T follicular helper cell (primary cell): ENCODE measurements at places on chromosomes 1 and 21.

GRCh38 chr1:158071138-158071537 is 77.7 kb downstream of the KIRREL1 start:
- DNase-seq, result no peak

GRCh38 chr1:115286431-115287205 is 51.4 kb downstream of the NGF start:
- DNase-seq, result no peak

DNA sequence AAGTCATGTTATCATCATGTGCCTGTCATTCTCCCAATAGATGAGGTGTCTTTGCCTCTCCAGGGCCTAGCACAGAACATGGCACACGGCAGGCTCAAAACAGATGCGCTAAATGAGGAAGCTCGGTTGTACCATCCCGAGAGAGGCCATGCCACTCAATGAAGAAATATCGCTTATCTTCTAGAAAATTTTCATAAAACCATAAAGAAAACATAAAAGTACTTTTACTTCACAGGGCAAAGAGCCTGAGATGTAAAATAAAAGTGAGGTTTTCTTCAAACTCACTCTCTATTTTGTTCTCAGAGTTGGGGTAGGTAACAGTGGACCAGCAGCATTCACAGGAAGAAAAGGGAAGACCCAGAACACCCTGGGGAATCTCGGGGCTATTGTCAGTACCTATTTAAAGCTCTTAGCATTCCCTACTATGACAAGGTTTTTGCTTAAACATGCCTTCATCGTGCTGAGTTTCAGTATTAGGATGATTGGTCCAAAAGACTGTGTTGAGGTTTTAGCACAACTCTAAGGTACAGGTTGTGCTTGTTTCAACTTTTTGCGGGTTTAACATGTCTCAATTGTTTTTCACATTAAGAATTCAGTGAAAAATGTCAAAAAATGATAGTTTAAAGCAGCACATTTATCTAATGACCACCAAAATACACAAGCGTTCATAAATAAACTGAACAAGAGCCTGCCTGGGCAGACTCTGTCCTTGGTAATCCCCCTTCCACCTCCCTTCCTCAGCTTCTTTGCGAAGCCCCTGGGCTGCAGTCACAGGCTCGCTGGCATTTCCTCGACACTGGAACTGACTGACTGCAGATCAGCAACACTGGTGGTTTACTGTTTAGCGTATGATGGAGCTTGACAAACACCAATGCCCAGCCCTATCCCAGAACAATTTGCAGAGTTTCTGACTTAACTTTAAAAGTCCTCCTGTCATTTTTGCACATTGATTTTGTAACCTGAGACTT is 55.6 kb downstream of the COQ8A start:
- DNase-seq, result no peak

- no peak for DNase-seq
Measured at GRCh38 chr1:227411066-227411465, 92.8 kb upstream of the CDC42BPA start.

- DNase-seq, result no peak
Measured at GRCh38 chr1:155651861-155652661, 36.5 kb downstream of the YY1AP1 start.

DNA sequence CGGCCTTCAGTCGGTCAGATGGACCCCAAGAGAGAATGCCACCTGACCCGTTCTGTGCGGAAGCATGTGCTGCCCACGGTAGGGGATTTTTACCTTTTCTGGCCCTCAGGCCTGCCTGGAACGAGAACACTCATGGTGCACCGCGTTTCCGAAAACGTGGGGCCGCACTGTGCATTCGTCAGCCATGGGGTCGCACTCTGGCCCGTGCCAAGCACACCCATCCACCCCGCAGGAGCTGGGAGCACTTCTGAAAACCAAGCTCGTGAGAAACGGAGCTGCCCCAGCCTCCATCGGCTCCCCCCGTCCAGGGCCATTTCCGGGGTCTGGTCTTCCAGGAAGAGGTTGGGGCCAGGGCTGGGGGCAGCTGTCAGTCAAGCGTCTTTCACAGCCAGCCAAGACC is 72.8 kb downstream of the PRDM16 start:
- no peak for DNase-seq

- no peak for DNase-seq
Measured at GRCh38 chr1:76176000-76176399, 101.5 kb downstream of the ST6GALNAC3 start.

DNA sequence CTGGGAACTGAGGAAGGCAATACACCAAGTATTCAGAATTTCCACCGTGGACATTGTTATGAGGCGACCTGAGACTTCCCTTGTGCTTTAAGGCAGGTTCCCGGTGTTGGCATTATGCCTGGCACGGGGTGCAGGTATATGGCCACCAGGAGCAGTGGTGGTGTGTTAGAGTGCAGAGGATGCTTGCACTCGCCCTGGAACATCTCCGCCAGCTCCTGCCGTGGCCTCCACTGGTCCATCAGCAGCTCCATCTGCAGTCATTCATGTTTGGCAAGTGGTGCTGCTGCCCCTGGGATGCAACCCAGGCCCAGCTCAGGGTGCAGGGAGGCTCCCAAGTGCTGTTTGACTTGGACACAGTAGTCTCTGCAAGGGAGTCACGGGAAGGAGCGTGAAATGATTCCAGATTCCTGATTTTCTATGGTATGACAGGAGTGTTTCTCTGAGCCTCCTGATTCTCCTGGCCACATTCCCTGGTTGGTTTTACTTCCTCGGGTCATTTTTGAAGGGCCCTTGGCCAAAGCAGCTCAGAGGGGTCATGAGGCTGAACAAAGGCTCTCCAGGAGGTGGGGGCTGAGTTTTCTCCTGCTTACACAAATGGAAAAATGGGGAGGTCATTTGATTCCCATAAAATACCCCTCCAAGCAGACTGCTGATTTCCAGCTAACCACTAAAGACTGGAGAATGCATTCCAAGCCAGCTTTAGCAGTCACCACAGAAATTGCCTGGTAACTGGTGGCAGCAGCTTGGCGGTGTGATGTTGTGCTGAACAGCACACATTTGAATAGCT is 60.4 kb upstream of the PSEN2 start:
- DNase-seq, result no peak

DNA sequence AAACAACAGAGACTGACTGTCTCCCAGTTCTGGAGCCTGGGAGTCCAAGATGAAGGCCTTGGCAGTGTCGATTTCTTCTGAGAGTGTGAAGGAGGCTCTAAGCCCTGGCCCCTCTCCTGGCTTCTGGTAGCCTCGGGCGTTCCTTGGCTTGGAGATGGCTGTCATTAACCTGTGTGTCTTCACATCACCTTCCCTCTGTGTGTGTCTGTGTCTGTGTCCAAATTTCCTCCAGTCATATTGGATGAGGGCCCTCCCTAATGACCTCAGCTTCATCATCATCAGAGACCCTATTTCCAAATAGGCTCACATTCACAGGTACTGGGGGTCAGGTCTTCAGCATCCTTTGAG is 138.3 kb downstream of the TOMM20 start:
- no peak for DNase-seq

DNA sequence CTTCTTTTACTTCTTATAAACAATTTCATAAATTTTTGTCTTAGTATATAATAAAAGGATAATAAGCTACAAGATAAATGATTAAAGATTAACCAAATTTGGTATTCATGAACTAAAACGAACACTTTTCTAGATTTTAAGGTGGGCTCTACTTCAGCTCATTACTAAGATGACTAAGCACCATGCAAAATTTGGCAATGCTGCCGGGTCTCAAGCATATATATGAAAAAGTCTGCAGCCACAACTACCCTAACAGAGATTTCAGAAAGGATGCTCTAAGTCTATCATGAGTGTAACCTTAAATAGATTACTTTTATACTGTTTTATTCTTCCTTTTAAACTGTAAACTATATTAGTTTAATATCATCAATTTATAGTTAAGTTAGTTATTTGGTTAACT is 47.8 kb downstream of the BRWD1 start:
- no peak for DNase-seq

GRCh38 chr1:193367863-193368262 is 181.4 kb upstream of the B3GALT2 start:
- no peak for DNase-seq

DNA sequence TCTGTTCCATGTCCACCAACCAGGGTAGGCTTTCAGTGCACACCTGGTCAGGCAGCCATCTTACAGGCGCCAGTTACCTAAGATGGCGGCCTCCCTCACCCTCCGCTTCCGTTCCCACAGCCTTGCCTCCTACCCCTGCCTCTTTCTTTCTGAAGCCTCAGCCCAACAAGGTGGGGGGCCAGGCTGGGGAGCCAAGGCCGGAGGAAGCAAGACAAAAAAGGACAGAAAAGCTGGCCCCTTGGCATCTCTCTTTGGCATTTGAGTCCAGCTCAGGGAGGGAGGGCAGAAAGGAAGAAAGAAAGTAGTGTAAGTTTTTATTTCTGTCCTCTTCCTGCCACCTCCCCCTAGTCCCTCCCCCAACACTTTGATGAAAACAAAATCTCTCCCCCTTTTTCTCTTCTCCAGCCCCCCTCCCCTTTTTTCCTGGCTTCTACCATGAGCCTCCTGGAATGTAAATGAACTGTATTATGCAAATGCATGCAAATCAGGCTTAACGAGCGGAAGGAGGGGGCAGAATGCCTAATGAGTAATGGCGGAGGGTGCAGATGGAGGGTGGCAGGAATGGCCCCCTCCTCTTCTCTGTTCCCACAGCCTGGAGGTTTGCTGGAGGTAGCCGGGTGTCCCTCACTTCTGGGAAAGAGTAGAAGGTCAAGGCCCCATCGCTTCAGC is 43.8 kb downstream of the RHBG start:
- no peak for DNase-seq

GRCh38 chr1:232047473-232047872 is 420.9 kb downstream of the DISC1 start:
- DNase-seq, result no peak

DNA sequence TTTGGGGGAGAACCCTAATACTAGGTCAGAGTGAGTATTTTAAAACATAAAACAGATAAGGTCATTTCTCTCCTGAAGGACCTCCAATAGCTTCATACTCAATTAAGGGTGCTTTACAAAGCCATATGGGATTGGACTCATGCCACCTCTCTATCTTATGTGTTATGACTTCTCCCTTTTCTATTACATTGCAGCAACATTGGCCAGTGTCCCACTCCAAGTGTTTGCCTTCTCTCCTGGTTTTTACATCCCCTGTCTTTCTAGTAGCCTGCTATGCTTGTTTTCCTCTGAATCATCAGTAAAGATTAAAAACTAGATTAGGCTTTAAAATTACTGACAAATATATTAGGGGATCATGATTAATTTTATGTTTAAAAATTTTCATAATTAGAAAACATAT is 66.6 kb downstream of the SCMH1 start:
- DNase-seq, result no peak

DNA sequence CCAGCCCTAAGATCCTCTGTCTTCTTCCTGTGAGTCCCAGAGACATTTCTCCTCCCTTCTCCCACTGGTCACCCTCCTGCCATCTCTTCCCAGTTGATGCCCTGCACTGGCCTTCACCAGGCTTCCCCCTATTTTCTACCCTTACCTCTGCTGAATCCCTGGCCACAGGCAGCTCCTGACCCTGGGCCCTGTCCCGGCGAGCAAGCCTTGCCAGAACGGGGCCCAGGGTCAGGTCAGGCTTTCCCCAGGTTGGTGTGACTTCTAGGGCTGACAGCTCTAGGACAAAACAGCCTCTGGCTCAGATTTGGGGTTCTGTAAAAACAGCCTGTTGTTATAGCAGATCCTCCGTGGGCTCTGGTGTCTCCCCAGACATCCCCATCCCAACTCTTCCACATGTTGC is 52.7 kb upstream of the A3GALT2 start:
- DNase-seq, result no peak

DNA sequence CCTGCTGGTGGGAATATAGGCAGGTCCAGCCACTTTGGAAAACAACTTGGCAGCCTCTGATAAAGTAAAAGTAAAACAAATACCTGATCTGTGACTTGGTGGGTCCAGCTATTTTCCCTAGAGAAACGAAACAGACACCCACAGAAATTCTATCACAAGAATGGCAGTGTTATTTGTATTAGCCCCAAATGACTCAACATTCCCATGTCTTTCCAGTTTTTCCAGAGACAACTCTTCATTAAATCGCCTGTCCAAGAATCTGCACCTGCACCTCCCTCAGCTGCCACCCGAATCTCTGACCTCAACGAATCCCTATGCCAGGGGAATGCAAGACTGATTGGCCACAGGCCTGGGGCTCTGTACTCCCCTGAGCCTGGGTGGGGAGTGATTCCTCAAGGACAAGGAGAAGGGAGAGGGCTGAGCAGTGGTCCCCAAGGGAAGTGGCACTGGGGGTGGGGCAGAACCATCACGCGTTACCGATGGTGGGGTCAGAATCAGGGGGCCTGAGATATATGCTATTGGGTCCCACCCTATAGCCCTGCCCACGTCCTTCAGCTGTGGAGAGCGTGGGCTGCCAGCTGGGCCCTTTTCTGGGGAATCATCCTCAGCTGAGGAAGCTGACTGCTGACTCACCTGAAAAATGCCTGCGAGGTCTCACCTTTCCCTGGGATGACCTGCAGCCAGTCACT is 553.0 kb downstream of the PTPRU start:
- DNase-seq, result no peak

- DNase-seq, result no peak
Measured at GRCh38 chr21:24428591-24429199, 1178.6 kb downstream of the MRPL39 start.

DNA sequence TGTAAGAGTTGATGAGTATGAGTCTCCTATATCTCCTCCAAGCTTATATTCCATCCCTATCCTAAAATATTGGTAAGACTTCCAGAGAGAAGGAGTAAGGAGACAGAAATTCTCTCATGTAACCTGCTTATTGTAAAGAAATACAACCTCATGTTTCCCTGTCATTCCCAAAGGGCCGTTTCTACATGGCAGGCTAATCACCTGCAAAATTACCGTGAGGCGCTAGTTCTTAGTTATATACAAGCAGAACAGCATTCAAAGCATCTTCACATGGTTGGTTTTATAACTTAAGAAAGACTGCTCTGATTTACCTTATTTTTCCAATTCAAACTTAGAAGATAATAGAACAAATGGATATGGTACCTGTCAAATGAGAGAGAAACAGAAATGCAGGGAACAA is 42.9 kb downstream of the DAB1 start:
- DNase-seq, result no peak

DNA sequence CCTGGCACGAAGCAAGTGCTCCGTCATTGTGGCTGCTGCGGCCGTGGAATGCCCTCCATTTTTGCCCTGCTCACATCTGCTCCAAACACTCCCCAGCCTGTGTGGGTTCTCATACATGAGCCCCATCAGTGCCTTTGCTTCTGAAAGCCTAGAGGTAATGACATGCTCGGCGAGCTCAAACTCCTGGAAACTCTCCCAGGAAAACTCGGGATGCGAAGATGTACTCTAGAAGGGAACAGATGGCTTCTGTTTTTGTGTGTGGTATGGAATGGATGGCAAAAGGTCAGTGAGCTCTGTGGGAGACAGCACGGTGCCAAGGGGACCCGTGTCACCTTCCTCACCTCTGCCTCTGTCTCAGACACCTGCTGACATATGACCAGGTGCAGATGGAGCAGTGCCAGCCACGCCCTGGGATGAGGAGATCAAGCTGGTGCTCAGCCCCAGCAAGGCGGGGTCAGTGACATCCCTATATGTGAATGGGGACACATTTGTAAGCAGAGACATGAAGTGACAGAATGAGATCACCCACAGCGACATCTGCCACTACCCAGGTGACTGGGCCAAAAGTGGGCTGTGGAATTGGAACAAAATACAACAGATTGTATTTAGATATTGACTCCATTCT is 84.1 kb upstream of the COX20 start:
- DNase-seq, result no peak
